ENCODE measurements at places on chromosomes 5 and 9.

GRCh38 chr5:75710637-75711036 is 6.6 kb downstream of the POC5 start:
- no peak for DNase-seq

- no peak for DNase-seq
Measured at GRCh38 chr5:36654564-36654963, 48.2 kb downstream of the SLC1A3 start.

GRCh38 chr5:40401284-40402006 is 278.3 kb upstream of the PTGER4 start:
- DNase-seq: no peak

DNA sequence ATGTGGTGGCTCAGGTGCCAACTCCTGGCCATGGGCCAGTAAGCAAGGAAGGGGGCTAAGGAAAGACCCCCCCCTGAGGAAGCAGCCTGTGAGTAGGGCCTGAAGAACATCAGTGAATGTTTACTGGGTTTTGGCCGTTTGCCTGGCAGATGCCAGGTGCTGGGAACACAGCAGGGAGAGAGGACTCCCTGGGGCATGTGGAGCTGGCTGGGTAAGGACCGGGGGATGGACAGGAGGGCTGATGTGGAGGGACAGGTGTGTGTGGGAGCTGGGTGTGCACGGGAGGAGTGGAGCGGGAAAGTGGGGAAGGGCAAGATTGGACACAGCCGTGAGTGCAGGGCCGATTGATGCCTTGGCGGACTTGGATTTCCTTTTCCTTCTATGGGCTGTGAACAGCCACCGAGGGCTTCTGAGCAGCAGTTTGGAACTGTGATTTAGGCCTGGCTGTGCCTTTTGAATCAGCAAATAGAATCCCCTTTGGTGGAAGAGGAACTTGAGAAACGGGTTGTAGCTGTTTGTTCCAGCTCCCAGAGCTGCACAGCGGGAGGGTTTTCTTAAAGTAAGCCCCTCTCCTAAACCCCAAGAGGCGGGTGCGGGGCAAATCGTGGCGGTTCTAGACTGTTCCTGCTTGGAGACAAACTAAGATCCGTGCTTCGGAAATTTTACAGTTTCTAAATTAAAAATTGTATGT is 3.1 kb downstream of the HMCN2 start:
- DNase-seq: no peak

DNA sequence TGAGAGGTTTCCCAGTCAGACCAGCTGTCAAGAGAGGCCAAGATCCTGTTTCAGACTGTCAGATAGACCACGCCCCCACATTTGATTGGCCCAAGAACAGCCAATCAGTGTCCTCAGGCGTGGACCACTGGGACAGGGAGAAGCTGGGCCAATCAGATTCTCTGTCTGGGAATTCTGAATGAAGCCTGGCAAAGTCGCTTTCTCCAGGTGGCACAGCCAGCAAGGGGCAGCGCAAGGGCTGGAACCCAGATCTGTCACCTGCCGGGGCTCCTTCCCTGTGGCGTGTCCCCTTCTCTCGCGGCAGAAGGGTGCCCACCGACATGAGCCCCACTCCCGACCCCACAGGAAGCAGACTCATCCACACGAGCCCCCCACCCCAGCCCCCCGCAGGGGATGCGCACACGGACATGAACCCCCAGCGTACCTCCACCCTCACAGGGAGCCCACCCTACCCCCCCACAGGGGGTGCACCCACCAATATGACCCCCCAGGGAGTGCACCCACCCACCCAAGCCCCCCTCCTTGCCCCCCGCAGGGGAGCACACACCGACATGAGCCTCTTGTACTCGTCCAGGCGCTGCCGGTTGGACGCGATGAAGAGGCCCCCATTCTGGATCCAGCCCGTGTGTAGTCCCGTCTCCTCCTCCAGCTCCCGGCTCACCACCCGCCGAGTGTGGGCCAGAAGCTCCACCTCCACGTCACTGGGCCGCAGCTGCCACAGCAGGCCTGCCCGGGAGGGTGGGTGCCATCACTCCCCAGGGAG is 6.1 kb downstream of the SARDH start:
- DNase-seq: no peak

DNA sequence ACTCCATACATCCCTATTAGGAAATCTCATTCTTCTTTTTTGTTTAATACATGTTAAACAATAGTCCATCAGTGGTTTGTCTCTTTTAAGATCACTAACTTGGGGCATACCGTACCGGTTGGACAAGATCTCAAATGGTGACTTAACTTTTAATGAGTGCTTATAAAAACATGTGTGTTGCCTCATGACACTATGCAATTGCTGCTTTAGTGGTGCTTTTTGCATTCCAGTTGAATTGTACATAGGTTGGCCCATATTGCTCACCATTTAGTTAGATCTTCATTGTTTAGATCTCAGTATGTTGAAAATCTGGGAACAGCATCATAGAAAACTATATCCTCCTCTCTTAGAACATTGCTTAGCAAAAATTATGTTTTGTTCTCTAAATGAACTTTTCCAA is 17.8 kb downstream of the C9orf85 start:
- no peak for DNase-seq

- DNase-seq: no peak
Measured at GRCh38 chr9:79131246-79131774, 440.5 kb upstream of the TLE4 start.

- no peak for DNase-seq
Measured at GRCh38 chr5:159851053-159851452, 65.2 kb upstream of the ADRA1B start.
